ENCODE measurements at places on chromosomes 16 and 17.

- DNase-seq = no peak
These were observed 31.2 kb downstream of the TMEM238L start for GRCh38 chr17:10772425-10773380.

DNA sequence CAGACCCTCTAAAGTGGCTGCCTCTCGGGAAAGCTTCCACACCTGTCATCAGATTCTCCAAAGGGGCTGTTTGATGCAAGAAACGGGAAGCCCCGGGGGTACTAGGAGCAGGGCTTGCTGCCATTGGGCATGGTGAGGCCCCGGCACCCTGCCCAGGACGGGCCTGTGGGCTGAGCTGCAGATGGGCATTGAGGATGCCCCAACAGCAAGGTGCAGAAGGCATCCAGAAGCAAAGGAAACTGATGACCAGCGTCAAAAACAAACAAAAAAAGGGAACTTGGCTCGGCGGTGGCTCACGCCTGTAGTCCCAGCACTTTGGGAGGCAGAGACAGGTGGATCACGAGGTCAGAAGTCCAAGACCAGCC lies 1.5 kb upstream of the LIMD2 start:
- no peak for DNase-seq

DNA sequence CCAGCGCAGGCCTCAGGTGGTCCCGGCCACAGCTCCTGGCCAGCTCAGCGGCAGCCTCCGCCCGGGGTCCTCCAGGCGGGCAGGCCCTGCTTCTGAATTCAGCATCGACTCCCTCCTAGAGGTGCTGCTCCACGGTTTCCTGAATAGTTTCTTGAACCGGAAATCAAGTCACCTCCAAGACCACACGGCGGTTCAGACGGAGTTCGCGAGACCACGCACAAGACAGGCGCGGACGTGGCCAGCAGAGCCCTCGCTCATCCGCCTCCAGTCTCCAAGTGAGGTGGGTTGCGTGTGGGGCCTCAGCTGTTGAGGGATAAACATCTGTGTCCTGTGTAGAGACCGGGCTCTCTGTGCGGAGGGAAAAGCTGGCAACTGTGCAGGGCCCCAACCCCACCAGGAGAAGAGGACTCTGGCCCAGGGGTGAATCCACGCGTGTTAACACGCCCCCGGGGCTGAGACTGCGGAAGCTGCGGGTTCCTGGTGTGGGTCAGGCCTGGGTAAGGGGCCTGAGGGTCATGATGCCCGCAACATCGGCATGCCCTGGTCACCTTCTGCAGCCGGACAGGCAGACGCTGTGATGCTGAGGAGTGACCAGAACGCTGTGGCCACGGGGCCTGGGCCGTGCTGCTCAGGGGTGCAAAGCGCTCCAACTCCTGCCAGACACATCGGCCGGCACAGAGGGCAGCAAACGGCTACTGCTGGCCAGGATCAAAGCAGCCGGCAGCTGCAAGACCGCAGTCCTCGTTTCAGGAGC lies 55.0 kb upstream of the METRNL start:
- no peak for DNase-seq

DNA sequence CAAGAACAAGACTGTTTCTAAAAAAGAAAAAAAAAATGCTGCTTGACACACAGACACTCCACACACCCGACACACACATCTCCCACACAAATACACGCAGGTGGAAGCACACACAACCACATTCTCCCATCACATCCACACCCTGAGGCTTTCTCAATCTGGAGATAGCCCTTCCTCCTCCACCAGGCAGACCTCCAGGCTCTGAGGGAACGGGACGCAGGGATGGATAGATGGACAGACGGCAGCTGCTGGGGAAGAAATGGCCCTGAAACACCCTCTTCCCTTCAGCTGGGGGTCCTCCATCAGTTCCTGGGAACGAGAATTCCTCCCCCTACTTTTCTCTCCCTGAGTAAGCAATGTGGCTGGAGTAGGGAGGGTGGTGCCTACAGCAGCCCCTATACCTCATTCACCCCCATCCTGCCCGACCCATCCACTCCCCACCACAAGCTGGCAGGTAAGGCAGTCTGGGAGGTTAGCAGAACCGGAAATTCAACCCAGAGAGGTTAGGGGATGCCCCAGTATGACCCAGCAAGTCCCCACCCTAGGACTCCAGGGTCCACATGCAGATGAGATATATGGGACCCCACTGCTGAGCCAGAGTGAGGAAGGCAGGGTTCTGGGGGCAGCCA lies 4.1 kb upstream of the LITAFD start:
- no peak for DNase-seq

GRCh38 chr17:36683387-36683786 lies 82.0 kb downstream of the MRM1 start:
- no peak for DNase-seq

DNA sequence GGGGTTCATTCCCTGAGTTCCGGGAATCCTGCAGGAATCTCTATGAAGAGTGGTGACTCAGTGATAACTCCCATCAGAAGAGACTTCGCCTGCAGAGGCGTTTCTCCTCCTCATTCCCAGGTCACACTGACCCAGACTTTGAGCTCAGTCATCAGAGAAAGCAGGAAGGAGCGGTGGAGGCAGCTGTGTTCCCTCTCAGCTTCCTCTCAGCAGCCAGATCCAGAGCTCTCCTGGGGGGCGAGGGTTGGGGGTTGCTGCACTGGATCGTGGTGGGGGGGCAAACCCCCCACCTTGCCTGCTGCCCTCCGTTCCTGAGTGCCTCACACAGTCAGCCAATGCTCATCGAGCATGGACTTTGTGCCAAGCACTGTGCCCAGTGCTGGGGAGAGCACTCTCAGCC lies 271.2 kb downstream of the CBLN1 start:
- DNase-seq = no peak

DNA sequence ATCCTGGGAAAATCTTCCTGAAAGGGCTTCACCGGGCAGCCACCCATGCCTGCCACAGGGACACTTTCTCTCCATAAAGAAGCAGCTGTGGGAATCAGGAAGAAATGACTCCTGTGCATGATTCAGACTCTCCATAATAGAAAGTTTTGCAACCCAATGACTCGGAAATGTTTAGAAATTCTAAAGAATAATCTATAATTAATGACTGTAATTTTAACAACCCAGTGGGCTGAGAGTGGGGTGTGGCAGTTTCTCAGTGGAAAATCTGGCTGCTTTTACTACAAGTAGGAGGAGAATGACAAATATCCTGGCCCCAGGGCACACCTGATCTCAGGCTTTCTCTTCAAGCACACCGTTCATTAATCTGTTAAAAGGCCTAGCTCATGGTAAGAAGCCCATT lies 25.7 kb downstream of the IRF8 start:
- DNase-seq = no peak

DNA sequence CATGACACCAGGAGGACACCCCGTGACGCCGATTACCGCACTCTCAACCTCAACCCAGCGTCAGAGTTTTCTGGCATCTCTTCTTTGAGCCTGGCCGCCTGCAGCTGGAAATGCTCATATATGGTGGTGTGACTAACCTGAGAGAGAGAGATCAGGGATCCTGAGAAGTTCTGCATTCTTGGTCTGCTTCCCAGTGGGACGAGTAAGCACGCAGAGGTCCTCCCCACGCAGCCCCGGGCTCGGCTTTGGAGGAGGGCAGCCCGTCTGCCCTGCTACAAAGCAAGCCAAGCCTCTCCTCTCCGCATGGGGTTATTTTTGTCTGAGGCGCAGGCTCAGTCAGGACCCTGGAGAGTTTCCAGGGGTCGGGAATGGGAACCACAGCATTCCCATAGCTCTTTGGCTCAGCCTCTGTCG lies 16.5 kb downstream of the CRISPLD2 start:
- no peak for DNase-seq

- no peak for DNase-seq
These were observed 4.4 kb downstream of the GJD3 start for GRCh38 chr17:40360091-40360490.

DNA sequence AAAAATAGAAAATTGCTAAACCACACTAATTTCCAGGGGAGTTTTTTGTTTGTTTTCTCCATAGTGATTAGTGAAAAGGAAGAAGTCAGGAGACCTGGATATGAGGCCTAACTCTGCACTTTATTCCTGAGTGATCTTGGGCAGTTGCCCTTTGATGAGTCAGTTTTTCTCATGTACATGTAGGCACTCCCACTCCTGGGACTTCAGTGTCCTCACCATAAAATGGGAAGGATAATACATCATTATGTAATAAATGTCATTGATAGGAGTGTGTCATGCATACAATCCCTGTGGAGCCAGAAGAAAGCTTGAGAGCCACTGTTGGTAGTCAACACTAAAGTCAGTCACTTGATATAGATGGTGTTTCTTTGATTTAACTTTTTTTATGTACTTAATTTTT lies 32.5 kb downstream of the WIPF2 start:
- no peak for DNase-seq

DNA sequence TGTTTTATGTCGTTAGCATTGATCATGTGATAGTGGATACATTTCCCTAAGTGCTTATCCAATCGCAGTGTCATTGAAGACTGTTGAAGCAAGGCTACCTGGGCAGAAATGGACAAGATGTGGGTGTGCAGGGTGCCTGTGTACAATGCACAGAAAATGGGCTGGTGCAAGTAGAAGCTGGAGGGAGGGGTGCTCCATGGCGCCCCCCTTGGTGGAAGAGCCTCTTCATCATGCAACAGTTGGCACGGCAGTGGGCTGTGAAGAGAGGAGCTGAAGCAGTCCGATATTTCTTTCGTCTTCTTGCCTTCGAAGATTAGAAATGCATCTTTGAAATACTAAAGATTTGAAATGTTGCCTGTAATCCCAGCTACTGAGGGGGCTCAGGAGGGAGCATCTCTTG lies 100.5 kb downstream of the PLCG2 start:
- DNase-seq = no peak

DNA sequence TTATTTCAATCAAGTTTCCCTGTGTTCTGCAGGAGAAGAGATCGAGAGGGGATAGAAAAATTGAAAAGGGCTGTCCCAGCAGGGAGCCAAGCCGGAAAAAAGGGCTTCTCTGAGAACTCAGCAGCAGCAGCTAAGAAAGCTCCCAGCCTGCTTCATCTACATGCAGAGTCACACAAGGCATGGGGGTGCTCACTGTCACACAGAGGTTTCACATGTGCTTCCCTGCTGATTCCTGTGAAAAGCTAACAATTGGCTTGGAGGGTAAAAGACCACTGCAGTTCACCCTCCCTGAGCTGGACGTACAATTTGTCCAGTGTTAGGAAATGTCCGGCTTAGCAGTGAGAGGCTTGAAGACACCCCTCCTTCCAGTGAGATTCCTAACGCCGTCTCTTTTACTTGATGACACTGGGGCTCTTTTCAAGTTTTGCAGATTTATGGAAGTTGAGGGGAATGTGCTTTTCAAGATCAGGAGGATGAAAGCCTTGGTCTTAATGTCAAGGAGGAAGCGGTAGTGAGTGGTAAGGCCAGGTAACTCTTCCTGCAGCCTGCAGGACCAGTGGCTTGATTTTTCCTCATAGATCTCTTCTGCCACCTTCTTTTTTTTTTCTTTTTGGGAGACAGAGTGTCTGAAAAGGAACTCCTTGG lies 85.6 kb downstream of the WNT3 start:
- no peak for DNase-seq

- no peak for DNase-seq
These were observed 3.5 kb downstream of the CORO6 start for GRCh38 chr17:29619251-29619650.

GRCh38 chr17:79294459-79295071 lies 219.9 kb downstream of the ENGASE start:
- DNase-seq = no peak

DNA sequence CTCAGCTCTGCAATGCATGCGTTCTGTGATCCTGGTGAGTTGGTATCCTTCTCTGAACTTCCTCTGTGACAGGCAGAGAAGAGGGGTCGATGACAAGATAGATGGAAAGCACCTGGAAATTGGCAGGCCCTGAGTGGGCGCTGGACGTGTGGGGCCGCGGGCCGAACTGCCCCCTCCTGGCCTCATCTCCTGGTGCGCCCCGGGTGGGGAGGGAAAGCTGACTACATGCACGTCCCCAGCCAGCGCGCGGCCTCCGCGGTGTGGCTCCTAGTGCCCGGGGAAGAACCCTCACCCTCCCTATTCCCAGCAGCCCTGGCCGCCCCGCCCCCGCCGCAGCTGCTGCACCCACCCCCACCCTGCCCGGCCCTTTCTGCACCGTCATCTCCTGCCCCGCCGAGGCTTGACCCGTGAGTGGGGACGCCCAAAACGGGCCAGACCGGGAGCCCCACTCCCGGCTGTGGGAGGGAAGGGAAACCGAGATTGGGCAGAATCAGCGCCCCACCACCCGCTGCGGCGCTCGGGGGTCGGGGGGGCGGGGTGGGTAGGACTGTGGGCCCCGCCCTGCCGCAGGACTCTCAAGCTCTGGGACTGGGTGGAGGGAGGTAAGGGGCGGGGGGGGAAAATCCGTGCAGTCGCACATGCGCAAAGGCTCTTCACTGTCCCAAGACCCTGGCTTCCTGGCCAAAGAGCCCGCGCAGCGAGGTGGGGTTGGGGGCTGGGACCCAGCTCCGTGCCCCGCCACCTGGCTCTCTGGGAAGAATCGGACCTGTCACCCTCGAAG lies at the start of gene NOL3:
Gene NOL3, plus strand, starts transcription at position 371 of the 781 bp plus-strand sequence.
- DNase-seq = no peak
